ENCODE measurements at places on chromosomes 11 and 22.

DNA sequence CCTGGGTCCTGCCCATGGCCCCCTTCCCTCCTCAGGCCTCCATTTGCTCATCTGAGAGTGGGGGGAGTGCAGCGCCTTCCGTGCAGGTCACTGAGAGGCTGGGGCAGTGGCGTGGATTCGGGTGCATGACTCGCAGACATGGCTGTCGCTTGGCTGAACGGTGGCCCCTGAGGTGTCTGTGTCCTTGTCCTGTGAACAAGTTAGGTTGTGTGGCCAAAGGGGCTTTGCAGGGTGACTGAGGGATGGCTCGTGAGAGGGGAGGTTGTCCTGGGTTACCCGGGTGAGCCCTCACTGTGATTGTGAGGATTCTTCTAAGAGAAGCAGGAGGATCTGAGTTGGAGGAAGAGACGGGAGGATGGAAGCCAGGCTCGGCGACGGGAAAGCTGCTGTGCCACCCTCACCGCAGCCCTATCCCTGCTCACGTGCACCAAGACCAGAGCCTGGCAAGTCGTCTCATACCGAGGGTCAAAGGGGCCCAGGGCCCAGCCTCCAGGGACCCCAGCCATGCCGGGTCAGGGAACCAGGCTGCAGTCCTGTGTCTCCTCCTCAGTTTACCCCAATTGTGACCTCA lies 79.1 kb downstream of the KCNQ1 start:
- no peak for DNase-seq

- DNase-seq: no peak
Measured at GRCh38 chr22:49262167-49262566, 565.5 kb downstream of the BRD1 start.

DNA sequence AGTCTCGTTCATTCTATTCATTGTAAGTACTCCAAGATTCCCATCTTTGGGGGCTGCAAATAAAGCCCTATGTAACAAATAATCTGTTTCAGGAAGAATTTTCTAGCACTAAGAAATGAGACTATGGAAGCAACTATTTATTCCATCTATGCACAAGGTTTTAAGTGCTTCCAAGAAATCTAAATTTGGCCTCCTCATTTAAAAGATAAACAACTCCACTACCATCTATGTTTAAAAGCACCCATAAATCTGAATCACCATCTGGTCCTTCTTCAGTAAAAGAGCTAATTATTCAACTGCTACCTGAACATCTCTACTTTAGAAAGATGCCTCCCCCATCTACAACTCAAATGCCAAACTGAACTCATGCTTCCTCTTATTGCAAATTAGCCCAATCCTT lies 547.3 kb upstream of the LRRC4C start:
- no peak for DNase-seq

GRCh38 chr11:121018746-121019145 lies 5.2 kb upstream of the TBCEL start:
- DNase-seq: no peak

- no peak for DNase-seq
Measured at GRCh38 chr11:70869054-70869453, 383.3 kb downstream of the SHANK2 start.

DNA sequence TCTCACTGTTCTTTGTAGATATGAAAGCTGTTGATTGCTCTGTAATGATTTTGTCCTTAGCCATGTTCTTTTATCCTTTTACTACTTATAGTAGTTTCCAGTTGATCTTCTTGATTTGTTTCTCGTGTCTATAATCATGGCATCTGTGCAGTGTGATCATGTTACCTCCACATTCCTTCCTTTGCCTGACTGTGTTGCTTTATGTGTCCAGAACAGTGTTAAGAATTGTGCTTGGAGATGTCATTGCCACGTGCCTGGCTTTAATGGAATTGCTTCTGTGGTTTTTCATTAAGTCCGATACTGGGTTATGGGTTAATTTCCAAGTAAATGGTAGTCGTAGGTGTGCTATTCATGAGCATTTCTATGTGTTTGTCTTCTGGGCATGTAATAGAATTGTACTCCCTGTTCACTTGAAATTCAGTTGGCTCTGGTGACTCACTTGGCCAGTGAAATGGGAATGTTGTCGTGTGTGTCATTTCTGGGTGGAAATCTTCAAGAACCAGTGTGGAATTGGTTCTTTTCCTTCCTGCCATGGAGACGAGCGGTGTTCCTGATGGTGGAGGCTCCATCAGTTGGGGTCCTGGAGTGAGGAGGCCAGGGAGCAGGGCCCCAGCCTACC lies 6.8 kb downstream of the GTSE1 start:
- no peak for DNase-seq

DNA sequence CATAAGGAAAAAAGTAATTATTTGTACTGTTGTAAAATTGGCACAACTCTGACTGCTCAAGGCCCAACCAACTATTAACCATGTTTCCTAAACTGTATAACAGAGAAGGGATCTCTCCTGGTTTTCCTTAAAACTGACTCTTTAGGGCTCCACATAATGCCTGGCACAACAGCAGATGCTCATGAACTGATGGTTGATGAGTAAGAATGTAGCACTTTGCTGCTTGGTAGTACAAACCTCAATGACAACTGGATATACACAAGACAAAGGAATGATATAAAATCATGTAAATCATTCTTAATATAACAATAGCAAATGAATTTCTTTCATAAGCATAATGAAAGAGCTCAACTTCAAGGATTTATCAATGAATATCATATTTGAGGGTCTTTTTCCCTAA lies 11.7 kb downstream of the MSANTD2 start:
- no peak for DNase-seq

- DNase-seq: no peak
Measured at GRCh38 chr11:22536071-22536470, 89.6 kb downstream of the FANCF start.

DNA sequence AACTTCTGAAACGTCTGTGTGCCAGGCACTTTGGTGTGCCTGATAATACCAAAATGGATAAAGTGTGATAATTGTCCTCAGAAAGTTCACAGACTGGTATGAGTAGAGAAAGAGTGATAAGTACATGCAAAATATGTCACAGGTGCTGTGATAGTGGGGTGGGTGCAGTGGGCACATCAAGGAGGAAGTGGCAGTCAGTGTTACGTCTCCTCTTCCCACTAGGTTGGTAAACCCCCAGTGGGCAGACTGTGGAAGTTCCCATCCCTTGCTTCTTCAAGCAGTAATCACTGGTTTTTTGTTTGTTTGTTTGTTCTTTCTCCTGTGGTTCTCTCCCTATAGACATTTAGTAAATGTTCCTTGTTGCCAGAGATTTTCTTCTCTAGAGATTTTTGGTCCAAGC lies 5.4 kb downstream of the RNF121 start:
- DNase-seq: no peak

- peak; percentile 64 for DNase-seq
Measured at GRCh38 chr11:122756417-122756816, 81.9 kb upstream of the CRTAM start.
